Immature natural killer cell (primary cell): ENCODE measurements at places on chromosomes 7 and 10. TPM values are rescaled to one million over a fixed set of nuclear protein-coding genes. Genes with fewer than 3 reads are reported as not detected.
A peak's percentile ranks its signal among the peaks of the same experiment; 100 is the strongest.

GRCh38 chr10:71972746-71973695 lies 8.8 kb downstream of the CHST3 start:
- DNase-seq: no peak

BPGM gene
- polyA plus RNA-seq: 58.3 TPM

SLC26A3 gene
- polyA plus RNA-seq: not detected

DNA sequence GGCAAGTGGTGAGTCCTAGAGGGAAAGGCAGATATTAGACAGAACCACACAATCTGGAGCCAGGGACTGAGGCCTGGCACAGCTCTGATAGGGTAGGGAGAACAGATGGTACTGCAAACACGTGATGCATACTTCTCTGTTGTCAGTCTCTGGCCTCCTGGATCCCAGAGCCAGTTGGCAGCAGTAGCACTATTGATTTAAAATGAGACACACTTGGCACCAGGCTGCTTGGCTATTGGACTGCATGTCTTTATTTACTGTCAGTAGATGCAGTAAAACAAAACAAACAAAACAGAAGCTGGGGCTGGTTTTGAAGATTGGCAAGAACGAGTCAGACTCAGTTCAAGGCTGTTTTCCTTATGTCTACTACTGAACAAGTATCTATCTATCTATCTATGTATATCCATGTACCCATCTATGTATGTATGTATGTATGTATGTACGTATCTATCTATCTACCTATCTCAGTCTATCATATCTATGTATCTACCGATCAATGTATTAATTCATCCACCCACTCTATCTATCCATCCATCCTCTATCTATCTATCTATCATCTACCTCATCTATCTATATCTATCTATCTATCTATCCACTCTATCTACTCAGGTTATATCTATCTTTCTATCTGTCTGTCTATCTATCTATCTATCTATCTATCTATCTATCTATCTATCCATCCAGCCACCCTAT lies 23.4 kb upstream of the MGAM2 start:
- DNase-seq: no peak

DNA sequence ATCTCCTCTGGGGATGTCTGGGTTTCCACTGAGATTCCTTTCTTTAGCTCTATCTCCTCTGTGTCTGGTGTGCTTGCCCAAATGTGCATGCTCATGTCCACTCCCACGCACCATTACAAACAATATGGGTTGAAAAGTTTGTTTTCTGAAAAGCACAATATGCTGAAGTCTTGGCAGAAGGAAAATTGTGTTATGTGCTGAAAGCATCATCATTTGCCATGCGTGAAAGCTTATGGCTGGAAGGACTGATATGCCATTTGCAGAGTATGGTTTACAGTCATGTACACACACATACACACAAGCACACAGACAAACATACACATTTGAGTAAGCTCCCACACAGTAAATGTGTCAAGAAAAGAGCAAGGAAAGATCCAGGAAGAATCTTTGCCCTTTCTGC lies 231.6 kb downstream of the SORCS3 start:
- no peak for DNase-seq

GRCh38 chr7:131111081-131111576 lies 216.5 kb upstream of the MKLN1 start:
- DNase-seq: peak; percentile 46

- no peak for DNase-seq
Observed at GRCh38 chr10:127091354-127091753, 105.0 kb downstream of the INSYN2A start.

DNA sequence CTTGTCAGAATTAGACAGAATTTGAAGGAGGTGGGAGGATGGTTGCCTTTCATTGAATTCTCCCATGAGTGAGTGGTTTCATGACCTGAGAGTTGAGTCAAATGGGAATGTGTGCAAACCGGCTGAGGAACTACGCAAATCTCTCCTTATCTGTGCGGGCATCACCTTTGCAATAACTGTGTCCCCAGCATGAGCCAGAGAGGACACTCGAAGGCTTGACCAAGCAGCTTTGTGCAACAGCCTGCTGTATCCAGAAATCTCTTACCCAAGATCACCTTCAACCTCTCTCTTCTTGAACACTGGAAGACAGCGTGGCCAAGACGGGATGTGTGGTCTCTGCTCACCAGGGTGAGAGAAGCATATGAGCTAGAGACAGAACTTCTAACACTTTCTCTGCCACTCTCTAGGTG lies 93.8 kb upstream of the IKZF1 start:
- DNase-seq: peak; percentile 30

DNA sequence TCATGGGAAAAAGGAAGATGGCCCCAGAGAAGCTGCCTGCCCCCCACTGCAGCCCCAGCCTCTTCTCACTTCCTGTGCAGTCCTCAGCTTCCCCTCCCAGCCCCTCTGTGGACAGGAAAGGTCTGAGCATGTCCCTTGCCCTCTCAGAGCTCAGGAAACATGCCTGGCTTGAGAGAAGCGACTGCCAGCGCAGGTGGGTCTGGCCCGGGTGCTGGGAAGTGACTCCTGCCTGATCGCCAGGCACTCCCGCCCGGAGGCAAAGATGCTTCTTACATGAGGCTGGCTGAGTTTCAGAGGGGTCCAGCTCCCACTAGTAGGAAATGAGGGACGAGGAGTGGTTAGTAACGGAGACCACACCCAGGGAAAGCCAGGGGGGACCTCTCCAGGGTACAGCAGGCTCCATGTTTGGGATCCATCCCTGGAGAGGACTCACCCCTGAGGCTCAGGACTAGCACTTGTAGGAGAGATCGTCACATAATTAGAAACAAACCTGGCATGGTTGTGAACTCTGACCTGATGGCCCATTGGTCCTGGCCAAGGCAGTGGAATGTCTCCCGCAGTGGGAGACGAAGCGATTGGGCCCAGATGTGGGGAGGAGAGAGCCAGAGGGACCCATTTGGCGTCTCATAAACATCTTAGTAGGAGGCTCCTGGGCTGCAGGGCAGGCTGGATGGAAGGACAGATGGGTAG lies 12.3 kb downstream of the ELN start:
- no peak for DNase-seq

RBM48 gene
- polyA plus RNA-seq: 25.5 TPM

GRCh38 chr10:80908611-80909010 lies 370.9 kb downstream of the SH2D4B start:
- DNase-seq: no peak

CALHM1 gene
- polyA plus RNA-seq: 0.91 TPM

DNA sequence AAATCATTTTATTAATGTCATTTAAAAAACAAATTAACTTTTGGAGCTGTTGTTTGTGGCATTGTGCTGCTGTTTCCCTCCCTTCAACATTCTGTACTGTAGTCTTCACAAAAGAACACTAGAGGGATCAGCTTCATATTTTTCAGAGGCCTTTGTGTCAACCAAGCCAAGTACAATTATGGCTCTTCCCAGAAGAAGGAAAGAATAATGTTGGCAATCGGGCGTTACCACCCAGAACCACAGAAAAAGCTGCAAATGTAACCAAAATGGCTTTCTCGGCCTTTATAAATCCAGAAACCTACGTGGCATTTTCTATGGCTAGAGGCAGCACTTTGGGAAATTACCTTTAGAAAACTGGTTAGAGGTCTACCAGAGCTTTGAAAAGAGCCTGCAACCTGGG lies 98.8 kb upstream of the COL1A2 start:
- DNase-seq: no peak

PRRT4 gene
- 0.08 TPM for polyA plus RNA-seq

DNA sequence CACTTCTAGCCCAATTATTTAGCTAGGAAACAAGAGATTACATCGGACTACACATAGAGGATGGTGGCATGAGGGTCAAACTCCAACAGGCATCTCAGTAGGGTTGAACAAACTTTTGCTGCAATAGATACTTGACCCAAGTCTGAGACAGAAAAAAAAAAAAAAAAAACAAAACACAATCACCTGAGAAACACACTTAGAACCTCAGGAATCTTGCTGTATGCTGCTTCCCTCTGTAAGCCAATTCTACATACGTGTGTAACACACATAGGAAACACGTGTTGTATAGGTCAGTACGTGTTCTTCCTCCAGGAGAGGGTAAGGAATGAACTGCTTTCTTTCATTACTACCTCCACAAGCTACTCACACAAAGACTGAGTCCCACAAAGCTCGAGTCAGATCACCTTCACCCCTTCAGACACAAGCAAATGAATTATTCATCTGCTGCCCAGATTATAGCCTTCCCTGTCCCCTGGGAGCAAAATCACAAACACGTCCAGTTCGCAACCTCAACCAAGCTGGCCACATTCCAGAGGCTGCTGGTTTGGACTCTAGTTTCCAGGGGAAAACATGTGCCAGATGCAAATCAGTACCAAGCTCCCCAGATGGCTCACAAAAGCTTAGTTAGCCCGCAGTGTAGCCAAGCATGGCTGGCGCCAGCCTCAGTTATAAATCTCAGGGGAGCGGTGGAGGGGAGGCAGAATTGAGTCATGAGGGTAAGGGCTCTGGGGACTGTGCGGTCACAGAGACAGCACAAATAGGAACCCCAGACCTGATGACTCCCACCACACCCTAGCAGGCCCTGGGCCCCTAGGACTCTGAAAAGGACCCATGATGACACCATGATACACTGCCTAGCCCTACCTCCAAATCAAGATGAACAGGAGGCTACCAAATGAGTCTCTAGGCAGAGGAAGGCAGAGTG lies 15.1 kb downstream of the PSAP start:
- DNase-seq: no peak

CARD11 gene
- polyA plus RNA-seq: 76.5 TPM

- DNase-seq: no peak
Observed at GRCh38 chr10:33532901-33533300, 198.4 kb upstream of the NRP1 start.

DNA sequence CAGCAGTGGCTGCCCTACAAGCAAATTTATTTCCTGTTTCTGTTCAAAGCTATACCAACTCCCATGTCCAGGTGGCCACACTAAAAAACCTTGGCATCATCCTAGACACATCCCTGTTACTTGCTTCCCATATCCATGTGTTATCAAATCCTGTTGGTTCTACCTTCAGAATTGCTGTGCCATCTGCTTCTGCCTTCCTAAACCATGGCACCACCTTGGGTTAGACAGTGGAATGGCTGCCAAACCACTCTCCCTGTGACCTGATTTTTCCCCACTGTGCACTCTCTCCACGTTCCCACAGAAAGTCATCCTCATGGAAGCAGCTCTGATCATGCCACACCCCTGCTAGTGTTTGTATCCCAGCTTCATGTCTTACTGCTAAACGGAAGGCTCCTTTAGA lies 697.6 kb upstream of the GALNT17 start:
- DNase-seq: no peak

GRCh38 chr10:98320486-98321185 lies 52.6 kb upstream of the LOXL4 start:
- no peak for DNase-seq

DNA sequence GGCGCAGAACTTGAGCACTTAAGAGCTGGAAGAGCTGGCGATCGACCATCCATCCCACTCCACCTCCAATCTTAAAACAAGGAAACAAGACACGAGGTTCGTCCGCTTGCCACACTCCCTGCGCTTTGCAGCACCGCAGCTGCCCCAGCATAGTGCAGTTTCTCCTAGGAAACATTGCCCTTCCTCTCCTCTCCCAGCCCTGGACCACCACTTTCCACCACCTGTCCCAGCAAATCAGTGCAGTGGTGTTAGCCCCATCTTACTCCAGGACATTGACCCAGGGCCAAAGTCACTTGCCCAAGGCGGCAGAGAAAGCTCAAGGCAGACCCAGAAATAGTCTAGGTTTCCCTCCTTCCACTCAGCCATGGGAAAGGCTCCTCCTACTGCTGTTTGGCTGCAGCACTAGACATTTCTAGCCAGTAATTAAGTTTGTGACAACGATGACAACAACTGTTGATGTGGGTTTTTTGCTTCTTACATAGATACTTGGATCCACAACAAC lies 1.5 kb upstream of the PARD3 start:
- DNase-seq: no peak

NUTM2B gene
- 0.09 TPM for polyA plus RNA-seq

CCDC136 gene
- polyA plus RNA-seq: 2.6 TPM

DNA sequence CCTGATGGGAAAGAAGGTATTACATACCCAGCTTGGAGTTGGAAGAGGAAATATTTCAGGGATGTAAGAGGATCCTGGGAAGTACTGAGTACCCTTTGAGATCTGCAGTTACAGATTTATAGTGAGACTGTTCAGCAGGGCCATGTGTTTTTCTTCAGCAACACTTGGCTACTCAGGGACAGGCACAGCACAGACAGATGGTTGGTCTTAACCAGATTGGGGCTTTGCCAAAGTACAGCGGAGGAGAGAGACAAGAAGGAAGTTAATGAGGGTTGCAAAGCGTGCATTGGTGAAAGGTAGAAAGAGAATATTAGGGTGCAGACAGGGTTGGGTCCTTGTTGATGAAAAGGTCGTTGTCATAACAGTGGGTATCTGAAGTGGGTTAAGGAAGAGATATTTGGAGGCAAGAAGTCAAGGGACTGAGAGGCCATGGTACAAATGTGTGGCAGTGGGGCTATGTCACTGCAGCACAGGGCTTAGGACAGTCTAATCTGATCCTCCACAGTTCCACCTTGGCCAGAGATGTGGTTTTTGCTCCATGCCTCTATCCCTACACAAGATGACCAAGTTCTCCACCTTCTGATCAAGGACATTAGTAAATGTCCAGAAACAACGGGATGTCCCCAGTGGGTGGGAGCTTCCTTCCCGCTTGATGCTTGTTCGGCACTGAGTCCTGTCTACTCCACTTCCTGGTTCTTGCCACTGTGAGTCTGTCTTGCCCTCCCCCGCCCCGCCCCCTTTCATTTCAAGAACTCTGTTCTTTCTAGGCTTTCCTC lies 18.9 kb upstream of the DNAJC1 start:
- peak; percentile 16 for DNase-seq

- DNase-seq: no peak
Observed at GRCh38 chr10:23441251-23441650, 2.4 kb downstream of the OTUD1 start.

GRCh38 chr7:28269700-28270361 lies 89.2 kb upstream of the JAZF1 start:
- no peak for DNase-seq

GRCh38 chr7:19061331-19061730 lies 56.1 kb downstream of the TWIST1 start:
- DNase-seq: no peak

GRCh38 chr7:116801092-116801710 lies 61.2 kb upstream of the CAPZA2 start:
- no peak for DNase-seq

DNA sequence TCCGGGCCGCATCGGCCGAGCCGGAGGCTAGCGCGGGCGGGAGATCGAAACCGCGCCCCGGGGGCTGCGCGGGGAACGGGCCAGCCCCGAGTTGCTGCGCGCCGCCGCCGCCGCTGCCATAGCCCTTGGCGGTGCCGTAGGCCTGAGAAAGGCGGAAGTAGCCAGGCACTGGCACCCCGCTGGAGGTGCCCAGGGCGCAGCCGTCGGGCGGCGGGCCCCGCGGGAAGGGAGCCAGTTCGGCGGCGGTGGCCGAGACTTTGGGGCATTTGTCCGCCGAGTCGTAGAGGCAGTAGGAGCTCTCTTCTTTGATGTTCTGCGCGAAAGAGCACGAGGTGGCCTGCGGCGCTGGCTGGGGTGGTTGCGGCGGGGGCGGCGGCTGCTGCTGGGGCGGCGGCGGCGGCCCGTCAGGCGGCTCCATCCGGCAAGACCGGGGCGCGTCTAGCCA lies 587 bp downstream of the HOXA10 start:
- peak; percentile 70 for DNase-seq

BEND7 gene
- polyA plus RNA-seq: not detected

- DNase-seq: no peak
Observed at GRCh38 chr7:69728304-69728703, 130.0 kb downstream of the AUTS2 start.

GRCh38 chr7:33809228-33809627 lies 96.1 kb upstream of the BMPER start:
- DNase-seq: no peak
